Astrocyte of the cerebellum (primary cell): ENCODE measurements at places on chromosomes 7 and 10.

DNA sequence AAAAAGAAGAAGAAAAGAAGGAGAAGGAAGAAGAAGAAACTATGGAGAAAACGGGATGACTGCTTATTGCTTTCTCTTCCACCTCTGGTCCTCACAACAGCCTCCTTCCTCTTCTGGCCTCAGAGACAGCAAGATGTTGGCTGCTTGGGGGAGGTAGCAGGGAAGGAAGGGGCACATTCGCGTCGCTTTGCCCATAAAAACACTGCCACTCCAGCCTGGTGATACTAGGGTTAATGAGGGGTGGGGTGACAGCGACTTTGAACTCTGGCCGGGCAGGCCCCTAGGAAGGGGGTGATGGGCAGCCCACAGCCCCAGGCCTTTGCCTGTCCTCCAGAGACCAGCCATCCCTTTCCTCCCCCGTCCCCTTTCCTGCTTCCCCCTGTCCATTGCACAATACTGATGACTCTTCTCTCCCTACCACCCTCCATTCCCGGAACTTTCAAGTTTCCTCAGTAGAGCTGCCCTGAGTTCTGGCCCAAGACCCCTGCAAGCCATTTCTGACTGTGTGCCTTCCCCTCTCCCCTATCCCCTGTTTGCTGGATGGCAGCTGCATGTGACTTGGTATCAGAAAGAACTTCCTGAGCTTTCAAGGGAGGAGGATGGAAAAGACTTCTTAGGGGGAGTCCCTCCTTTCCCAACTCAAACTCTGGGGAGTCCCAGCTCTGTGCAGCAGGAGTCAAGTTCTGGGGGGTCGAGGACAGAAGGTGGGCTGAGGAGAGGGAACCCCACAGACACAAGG is 2.2 kb upstream of the CUEDC2 start:
- no peak for DNase-seq

DNA sequence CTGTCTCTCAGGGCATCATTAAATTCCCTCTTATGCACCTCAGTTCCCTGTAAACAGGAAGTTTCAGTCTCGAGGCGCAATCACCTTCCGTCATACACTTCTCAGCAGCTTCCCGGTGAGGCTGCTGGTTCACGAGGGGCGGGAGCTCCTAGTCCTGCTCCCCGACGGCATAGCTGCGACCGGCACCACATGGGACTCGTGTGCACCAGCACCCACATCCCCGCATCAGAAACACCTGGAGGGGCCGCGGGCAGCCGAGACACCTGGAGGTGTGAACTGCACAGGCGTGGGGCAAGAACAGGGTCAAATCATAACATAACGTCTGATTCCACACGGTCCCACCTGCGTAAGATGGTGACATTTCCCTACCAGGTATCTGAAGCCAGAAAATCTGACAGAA is 52.7 kb downstream of the DIP2C start:
- DNase-seq, result no peak

DNA sequence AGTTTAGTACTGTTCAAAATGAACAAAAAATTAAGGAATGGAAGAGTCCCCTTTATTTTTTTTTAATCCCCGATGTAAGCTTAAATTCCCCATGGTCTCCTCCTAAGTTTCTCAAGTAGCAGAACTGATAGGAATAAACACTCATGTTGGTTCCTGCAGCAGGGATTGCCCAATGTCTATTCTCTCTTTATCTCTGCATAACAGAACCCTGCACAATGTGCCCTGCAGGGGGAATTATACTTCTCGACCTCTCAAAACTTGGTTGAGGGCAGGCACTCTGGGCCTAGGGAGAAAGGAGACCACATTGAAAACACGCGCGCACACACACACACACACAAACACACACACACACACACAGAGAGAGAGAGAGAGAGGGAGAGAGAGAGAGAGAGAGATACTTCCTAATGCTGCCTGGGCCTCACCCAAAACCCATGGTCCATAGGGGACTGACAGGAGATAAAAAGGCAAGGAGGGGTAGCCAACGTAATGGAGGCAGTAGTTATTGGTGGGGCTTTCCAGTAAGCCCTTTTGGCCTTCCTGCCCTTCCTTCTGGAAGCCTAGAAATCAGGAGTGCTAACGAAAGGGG is 22.7 kb downstream of the JAZF1 start:
- DNase-seq, result no peak

DNA sequence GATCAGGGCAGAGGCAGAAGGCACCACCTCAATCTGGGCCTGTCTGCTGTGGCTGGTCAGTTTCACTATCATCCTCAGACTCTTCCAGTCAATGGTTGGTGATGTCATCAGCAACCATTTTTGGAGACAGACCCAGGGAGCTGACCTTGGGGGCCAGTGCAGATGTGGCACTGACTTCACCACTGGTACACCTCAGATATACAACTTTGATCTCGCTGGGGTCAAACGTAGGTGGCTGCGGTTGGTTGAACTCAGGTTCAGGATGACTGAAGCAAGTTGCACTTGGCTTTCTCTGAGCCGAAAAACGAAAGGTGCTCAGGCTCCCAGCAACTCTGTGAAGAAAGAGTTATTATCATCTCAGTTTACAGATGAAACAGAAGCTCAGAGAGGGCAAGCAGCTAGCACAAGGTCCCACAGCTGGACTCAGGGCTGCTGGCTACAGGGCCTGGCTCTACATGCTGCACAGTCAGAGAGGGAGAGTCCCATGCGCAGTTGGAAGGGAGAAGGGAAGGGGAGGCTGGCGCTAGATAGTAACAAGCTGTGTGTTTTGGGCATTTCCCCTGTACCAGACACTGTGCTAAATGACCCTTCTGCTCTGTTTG is 27.2 kb downstream of the ANKRD16 start:
- no peak for DNase-seq

DNA sequence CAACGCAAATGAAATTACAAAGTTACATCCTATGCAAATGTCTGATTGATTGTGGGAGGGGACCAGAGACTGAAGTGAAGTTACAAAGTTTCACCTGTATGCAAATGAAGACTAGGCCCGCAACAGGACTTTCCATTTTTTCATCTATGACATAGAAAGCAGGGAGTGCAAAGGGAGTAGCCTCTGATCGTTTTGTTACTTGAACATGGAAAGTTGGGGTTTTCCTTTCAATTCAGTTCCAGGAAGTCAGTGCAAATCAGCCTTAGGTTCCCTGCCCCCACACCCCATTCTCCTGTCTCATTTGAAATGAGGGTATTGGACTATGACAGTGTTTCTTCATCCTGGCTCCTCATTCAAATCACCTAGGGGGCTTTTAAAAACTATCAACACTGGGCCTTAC is 96.9 kb upstream of the HABP2 start:
- no peak for DNase-seq

GRCh38 chr7:151586531-151587260 is 67.0 kb upstream of the RHEB start:
- no peak for DNase-seq

DNA sequence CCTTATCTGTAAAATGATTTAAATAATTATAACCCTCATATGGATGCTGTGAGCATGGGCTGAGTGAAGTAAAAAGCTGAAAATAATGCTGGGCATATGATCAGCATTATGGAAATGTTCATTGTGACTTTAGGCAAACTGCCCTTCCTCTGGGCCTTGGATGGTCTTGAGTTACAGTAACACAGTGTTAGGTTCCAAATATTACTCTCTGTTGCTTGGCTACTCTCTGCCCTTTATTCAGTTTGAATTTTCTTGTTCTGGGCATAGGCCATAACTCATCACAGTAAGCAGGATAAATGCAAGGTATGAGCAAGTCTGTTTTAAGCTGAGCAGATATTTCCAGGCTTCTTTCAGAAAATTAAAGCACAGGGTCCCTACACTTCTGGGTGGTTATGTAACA is 868.0 kb downstream of the KCNMA1 start:
- DNase-seq, result no peak

GRCh38 chr10:5040010-5040673 is 36.5 kb upstream of the AKR1C2 start:
- no peak for DNase-seq

GRCh38 chr10:12606461-12606860 is 257.1 kb downstream of the CAMK1D start:
- no peak for DNase-seq

DNA sequence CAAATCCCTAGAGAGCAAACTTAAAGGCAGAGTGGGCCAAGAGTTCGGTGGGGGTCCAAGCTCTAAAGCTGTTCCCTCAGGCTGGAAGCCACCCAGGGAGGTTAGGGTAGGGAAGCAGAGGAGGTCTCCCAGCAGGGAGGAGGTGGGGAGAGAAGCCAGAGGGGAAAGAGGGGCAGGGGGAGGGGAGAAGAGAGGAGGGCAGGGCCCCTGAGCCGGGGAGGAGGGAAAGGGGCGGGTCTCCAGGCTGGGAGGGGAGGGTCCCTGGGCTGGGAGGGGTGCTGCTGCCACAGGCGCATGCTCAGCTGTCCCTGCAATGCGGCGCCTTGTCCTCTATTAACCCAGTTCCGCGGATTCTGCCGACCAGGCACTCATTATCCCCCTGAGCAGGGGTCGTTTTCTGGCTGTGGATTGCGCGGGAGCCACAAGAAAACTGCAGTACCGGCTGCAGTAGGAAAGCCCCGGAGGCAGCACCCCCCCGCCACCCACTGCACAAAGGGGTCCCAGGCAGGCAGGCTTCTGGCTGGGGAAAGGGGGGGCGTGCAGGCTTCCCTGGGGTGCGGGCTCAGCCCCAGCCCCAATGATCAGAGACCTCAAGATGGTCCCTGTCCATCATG is 49.3 kb downstream of the CAMK2B start:
- DNase-seq, result no peak

DNA sequence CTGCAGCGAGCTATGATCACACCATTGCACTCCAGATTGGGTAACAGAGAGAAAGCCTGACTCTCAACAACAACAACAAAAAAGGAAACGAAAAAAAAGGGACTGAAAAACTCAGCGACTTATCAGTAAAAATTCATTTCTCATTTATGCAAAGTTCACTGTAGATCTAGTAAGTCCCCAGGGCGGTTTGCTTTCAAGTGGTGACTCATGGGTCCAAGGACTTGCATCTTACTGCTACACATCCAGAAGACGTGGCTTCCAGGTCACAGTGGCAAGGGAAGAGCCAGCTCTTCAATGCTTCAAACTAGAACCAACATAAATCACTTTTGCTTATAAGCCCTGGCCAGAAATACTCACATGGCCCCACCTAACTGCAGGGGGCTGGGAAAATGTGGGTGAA is 178.3 kb upstream of the AUTS2 start:
- no peak for DNase-seq

DNA sequence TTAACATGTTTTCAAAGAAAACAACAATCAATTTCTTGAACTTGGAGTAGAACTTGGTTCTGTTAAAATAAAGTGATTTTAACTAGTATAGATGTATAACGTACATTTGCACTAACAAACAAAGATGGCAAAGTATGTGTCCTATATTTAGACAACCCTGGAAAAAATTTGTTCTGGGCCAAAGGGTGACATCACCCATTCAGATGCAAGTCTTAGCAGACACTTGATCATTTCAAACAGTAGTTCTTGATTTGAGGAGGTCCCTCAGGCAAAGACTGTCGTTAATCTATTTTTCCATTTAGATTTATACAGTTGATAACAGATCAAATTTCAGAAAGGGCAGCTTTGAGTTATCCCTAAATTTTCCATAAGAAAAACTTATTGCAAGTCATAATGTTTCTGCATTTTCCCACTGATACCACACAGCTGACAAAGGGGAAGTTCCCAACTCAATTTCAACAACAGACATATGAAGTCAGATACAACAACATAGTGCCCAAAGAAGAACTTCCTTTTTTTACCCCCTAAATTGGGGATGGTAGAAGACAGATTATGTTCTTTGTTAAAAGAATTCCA is 5.2 kb downstream of the NMT2 start:
- no peak for DNase-seq

DNA sequence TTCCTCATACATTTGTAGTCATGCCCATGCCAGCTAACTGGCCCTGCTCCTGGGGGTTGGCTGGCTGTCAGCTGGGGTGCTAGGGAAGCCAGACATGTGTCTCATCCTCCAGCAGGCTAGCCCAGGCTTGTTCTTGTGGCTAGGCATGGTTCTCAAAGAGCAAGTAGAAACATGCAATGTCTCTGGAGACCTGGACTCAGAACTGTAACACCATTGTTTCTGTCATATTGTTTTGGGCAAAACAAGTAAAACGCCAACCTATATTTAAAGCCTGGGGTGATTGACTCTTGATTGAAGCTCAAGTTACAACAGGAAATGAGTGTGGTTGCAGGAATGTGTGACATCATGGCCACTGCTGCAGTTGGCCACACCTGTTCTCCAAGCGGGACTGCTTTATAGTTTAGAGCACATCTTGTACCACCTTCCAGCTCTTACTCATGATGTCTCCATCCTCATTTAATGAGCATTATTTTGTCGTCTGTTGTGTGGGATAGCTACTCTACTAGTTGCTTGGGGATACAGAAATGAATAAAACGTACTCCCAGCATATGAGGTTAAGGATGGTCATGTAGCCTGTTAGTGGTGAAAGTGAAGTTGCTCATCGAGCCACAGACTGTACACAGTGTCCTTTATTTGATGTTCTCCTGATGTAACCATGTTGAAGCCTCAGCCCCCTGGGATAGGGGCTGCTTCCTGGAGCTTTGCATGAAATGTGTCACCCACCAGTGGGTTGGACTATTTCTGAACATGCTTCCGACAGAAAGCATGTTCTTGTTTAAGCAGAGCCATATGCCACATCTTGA is 168.4 kb downstream of the SORCS3 start:
- DNase-seq, result peak; percentile 4

DNA sequence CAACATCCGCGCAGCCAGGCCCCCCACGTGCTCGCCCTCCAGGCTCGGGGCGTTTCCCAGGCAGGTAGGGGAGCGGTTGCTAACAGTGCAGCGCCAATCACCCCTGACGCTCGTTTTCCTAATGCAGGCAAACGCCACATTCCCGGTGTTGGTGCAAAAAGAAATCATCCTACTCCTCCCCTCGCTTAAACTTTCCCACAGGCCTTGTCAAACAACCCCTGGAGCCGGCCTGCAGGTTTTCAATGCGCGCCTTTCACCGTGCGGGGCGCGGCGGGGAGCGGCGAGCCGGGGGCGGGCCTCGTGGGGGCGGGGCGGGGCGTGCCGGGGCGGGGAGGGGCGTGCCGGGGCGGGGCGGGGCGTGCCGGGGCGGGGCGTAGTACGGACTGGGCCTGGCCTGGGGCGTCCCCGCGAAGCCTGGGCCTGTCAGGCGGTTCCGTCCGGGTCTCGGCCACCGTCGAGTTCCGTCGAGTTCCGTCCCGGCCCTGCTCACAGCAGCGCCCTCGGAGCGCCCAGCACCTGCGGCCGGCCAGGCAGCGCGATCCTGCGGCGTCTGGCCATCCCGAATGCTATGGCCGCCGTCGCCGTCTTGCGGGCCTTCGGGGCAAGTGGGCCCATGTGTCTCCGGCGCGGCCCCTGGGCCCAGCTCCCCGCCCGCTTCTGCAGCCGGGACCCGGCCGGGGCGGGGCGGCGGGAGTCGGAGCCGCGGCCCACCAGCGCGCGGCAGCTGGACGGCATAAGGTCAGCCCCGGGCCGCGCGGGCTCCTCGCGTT is at the start of gene ECHDC3:
Gene ECHDC3, plus strand, starts transcription at position 374 of the 770 bp plus-strand sequence. Its CDS starts 195 bp downstream, at position 569.
- DNase-seq, result no peak
